ENCODE measurements at places on chromosomes 7 and 10.

- DNase-seq = no peak
These were observed 53.4 kb downstream of the MYL10 start for GRCh38 chr7:101575721-101576120.

DNA sequence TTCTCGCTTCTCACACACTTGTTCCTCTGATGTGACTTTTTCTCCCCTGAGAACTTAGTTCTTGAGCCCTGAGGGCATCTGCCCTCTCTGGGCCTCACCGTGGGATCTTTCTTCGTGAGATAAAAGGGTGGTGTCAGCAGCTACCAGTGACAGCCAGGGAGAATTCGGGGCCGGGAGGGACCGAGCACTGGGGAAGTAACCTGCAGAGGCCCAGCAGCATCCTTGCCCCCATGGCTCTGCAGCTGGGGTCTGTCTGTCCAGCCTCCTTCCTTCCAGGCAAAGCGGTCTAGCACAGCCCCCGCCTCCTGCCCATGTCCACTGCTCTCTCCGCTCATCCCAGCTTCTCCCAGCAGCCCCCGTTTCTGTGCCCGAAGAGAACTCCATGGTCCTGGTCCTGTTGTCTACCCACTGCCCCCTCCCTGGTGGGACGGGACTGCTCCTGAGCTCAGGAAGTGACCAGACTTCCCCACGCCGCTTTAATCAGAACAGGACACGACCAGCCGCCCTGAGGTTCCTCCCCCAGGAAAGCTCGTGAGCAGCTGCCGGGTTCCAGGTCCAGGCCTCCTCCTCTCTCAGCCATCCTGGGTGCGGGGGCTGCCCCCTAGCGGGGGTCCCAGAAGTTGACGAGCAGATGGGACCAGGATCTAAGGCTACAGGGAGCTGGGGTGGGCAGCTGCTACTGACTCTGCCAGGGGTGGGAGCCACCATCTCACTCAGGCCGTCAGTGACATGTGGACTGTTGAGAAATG lies 187.5 kb downstream of the WDR37 start:
- no peak for DNase-seq

DNA sequence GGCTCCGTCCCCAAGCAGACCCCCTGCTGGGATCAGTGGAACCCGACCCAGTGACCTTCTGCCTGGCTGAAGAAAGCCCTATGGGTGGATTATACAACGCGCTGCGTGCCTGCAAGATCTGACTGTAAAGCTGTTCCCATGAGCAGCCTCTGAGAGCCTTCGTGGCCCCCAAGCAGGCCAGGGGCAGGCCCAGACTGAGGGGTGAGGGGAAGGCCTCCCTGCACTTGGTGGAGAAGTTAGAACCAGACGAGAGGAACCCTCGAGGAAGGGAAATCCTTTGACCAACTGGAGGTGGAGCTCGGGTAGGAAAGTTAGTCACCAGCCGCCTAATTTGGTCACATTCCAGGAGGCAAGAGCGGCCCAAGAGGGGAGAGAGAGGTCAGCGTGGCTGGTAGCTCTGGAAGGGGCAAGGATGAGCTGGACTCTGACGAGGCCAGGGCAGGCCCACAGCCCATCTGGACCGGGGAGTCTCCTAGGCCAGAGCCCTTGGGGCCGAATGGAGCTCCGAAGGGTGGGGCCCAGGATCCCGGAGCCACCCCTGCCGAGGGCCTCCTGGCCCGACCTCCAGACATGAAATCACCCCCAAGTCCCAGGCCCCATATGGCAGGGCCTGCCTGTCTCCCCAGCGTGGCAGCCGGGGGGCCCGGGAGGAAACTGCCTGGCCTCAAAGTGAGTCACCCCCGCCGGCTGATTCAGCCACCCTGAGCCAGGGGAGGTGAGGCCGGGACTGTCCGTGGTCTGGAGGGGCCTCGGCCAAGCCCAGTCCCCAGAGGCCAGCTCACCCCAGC lies 23.3 kb upstream of the PDGFA start:
- no peak for DNase-seq

DNA sequence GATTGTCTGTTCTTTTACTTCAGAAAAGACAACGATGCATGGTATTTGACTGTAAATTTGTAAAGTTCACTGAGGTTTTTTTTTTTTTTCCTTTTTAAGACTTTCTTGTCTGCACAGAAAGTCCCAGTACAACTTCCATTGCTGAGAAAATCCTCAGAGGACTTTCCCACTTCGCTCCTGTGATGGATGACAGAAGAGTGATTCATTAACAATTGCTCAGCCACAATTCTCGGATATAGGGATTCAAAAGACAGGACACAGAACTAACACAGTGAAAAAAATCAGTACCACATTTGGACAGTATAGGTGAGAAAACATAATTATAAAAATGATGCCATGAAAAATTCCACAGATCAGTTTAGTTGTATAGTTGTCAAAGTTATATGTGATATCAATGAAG lies 48.0 kb downstream of the SEC23IP start:
- no peak for DNase-seq

GRCh38 chr10:1270490-1270889 lies 214.3 kb downstream of the WDR37 start:
- no peak for DNase-seq

DNA sequence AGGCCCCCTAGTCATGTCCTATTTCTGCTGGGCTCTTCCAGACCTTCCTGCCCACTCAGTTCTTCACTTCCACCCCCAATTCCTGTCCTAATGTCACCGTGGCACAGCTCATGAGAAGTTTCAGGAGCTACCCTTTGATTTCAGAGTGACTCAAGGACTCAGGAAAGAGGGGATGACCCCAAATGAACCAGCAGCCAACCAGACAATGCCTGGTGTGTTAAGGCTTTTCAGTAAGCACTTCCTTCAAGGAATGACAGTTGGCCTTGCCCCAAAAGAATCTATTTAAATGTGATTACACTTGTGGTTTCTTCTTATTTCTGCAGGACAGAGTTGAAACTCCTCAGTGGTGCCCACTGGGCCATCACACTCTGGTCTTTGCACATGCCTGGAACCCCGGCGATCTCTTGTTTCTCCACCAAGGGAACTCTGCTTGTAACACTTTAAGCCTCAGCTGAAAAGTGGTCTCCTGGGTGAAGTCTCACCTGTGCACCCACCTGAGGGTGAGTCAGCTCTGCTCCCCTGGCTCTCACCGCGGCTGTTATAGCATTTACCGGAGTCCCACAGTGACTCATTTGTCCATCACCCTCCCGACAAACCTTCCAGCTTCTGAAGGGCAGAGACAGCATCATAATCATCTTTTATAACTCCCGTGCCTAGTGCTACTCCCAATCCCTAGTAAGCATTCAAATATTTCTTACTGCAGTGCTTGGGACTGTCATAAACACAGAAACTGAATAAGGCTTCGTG lies 123.0 kb upstream of the SVIL start:
- DNase-seq = no peak

- DNase-seq = no peak
These were observed 578.7 kb downstream of the GLRX3 start for GRCh38 chr10:130714742-130715467.

- DNase-seq = no peak
These were observed 154.0 kb upstream of the KLF14 start for GRCh38 chr7:130887957-130888371.

DNA sequence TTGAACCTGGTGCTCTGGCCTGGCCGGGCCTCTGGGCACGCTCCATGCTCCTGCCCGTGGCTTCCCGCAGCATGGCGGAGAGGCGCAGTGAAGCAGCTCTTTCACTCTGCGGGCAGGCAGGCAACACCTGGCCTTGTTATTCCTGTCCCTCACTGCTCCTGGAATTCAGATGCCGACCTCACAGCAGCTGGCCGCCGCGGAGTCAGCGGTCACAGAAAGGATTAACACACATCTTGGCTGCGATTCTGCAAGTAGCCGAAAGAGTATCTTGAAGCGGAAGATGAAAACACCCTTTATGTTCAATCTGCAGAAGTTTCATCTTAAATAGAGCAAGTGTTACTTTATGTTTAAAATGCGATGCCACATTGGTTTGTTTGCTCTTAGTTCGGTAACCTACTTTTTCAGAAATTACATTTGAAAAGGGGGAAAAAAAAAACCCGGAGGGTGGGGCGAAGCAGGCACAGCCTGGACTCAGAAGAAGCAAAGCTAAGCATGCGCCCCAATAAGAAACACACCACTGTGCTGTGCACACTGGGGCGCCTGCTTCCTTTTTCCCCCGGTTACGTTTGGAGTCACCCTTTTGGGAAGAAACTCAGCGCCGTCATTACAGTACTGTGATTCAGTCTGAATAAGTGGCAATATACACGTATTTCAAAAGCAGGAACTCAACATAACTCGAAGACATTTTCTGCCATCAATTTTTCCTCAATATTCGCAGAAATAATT lies 42.3 kb downstream of the BRI3 start:
- no peak for DNase-seq

- no peak for DNase-seq
These were observed 42.6 kb downstream of the CNOT4 start for GRCh38 chr7:135467207-135467711.

- no peak for DNase-seq
These were observed 113.5 kb downstream of the RPS24 start for GRCh38 chr10:78147202-78147601.

DNA sequence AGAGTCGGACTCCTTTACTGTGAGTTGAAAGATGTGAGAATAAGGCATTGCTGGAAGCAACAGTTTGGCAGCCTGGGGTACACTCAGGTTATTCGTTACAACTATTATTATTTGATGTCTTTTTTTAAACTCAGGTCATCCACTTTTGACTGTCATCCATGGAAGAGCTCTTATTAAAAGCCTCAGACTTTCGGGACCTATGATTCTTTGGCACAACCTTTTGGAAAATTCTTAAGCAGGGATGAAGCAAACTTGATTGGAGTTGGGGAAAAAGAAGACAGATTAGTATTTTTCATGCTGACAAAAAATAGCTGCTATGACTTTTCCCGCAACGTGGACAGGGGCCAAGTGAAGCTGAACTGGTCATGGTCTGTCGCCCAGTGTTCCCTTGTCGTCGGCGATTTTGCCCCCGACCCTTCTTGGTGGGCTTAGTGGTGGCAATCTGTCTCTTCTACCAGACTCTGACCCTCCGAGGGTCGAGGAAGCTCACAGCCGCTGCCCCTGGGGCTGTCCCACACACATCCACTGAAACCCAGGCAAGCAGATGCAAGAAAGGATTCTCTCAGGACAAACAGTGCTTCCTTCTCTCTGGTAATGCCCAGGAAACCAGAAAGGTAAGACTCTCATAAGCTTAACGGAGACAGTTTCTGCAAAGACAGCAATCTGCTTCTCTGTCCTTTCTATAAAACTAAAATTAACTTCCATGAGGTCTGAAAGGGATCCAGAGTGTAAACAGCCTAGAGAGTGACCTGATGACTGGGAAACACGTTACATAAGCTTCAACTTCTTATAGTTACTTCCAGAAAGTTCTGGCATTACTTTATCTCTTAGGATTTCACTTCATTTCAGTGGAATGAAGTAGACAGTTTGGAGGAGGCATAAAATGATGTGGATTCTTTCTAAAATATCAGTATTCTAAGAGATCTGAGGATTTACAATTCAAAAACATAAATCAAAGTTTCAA lies 1.0 kb downstream of the CPED1 start:
- DNase-seq = no peak

DNA sequence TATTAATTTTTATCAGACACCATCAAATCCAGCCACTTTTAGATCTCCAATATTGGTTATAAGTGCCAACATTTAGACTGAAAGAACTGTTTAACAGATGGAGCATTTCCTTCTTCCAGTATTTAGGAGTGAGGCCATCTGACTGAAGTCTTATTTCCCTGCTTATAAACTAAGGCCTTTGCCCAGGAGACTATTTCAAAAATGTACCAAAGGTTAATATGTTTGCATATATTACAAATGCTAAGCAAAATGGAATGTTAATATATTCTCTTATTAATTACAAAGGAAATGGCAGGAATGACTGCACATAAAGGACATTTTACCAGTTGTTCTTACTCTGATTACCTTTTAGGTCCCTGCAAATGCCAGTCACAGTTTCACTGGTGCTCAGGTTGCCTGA lies 238.9 kb upstream of the PLXNA4 start:
- no peak for DNase-seq

GRCh38 chr10:77529050-77529576 lies 108.5 kb downstream of the KCNMA1 start:
- no peak for DNase-seq

- no peak for DNase-seq
These were observed 73.0 kb upstream of the IL6 start for GRCh38 chr7:22653951-22654350.

GRCh38 chr7:64431838-64432237 lies 118.1 kb downstream of the ZNF736 start:
- DNase-seq = no peak

GRCh38 chr10:68188835-68189234 lies 43.1 kb downstream of the ATOH7 start:
- no peak for DNase-seq

DNA sequence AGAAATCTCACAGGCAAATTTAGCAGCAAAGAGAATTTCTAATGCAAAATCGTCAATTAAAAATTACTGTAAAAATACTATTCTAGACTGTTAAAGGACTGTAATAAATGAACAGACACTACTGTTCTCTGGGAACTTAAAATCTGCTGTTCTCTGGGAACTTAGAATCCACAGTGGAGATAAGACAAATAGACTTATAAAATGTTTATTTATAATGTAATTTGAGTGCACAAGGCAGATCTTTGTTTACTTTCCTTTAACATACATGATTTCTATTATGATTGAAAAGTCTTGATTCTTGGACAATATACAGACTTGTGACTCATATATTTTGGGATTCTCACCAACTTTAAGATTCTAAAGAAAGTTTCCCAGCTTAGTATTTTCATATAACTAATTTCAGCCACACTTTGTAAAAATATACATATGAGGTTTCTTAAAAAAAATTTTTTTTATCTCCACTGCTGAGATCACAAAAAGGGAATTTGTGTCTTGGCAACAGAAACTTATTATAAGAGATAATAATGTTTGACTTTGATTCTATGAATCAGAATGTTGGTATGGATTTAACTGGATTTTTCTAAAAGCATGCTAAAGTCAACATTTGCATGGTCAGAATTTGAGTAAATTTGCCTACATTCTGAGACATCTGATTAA lies 166.3 kb upstream of the RHOBTB1 start:
- no peak for DNase-seq

DNA sequence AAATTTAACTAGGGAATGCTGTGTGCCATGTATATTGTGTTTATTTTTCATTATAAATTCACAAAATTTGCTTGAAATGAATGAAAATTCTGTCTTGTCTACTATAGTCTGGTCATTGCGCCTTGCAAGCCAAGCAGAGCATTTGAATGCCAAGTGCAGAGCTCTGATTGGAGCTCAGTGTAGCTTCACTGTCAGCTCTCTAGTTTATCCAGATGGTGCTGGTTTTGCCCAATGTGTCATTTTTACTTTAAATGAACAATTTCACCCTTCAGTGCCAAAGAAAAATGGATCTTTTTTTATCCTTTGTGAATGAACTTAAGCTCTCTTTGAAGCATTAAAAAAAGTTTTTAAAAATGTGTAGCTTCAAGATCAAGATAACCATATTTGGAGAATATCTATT lies 225.6 kb upstream of the CACNA2D1 start:
- no peak for DNase-seq

DNA sequence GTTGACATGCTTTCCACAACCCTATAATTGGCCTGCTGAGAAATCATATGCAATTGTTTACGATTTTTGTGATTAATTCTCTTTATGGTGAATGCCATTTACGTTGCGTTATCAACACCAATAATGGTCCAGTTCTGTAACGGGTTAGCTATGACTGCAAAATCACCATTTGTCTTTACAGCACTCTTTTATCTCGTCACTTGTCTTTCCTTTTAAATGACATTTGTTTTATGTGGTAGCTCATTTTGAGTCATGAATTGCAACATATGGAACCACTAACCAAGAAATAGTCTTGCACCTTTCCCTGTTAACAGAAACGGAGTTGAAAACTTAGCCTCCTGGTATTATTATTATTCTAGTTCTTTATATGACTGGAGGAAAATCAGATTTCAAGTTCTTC lies 3.1 kb upstream of the KIAA1217 start:
- no peak for DNase-seq

- DNase-seq = no peak
These were observed 116.5 kb upstream of the HDAC9 start for GRCh38 chr7:18378989-18379605.

Data from GM18507 (cell line).